ENCODE measurements at places on chromosomes 6 and 20. TPM values are rescaled to one million over a fixed set of nuclear protein-coding genes. Genes with fewer than 3 reads are reported as not detected.
A peak's percentile ranks its signal among the peaks of the same experiment; 100 is the strongest.

RBBP9 gene
- 15.1 TPM for total RNA-seq

DNA sequence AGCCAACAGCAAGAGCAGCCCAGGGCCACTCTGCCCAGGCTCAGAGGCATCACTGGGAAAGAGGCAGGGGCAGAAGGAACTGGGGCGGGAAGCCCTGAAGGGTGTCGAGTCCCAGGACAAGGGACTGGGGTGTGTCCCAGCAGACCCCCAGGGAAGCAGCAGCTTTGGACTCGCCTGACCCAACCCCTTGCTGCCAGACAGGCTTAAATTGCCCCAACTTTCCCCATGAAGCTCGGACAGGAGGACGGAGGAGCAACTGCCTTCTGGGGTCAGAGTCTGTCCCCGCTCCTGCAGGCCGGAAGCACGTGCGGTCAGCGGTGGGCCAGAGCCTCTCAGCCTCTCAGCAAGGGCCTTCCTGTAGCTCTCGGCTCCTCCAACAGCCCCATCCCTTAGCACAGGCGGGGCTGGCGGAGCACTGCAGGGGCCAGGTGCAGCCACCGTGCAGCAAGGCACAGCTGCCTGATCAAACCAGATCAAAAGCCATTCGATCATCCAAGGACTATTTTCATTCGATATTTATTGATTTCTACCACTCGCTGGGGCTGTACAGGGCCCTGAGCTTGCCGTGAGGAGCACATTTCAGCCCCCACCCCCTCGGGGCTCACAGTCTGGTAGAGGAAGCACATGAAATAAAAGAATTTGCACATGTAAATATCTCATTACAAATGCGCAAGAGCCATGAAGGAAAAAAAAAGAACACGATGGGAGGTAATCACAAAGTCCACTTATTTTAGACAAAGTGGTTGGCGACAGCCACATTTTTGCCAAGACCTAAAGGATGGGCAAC, 31.8 kb upstream of the STX16 start:
- H3K4me3 ChIP-seq = no peak overlapping the region
- H3K27me3 ChIP-seq = peaks cover 10% of the 10 kb centered on the region
- H3K36me3 ChIP-seq = no peaks in the 10 kb centered on the region
- no peak overlapping the region for H3K27ac ChIP-seq
- H3K4me1 ChIP-seq = peaks cover 9% of the 10 kb centered on the region
- DNase-seq = peak; percentile 68

DNA sequence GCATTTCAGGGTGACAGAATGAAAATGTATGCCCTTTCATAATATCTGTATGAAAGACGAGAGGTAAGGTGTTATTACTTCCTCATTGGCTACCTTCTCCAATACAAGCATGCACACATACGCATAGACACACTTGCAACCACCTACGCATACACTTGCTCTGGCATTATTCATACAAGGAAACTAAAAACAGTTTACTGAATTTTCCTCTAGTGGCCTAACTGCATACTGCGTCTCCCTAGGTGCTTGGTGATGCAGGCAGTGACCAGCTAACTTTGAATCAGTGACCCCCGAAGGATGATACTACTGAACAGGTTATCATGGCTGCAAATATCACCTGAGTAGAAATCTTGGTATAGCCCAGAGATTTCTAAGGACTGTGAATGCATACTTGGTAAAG, 593.1 kb downstream of the PKHD1 start:
- no peak for DNase-seq
- H3K4me3 ChIP-seq = no peak overlapping the region
- H3K27me3 ChIP-seq = no peaks in the 10 kb centered on the region
- H3K4me1 ChIP-seq = peaks cover 2% of the 10 kb centered on the region

GRCh38 chr6:28537509-28538140, 11.9 kb downstream of the GPX5 start:
- DNase-seq = peak; percentile 76
- no peaks in the 10 kb centered on the region for H3K27me3 ChIP-seq
- no peaks in the 10 kb centered on the region for H3K36me3 ChIP-seq
- H3K4me3 ChIP-seq = peak overlapping the region; percentile 93
- peak overlapping the region; percentile 73 for H3K27ac ChIP-seq
- H3K4me1 ChIP-seq = 0 out of 2 replicates have a peak, but pooled peaks cover 2% of the 10 kb centered on the region

SLC16A10 gene
- 16.9 TPM for total RNA-seq

TGM3 gene
- total RNA-seq = not detected

GRCh38 chr20:35490736-35491181, 35.4 kb downstream of the CEP250 start:
- no peaks in the 10 kb centered on the region for H3K27me3 ChIP-seq
- no peak overlapping the region for H3K4me3 ChIP-seq
- no peaks in the 10 kb centered on the region for H3K4me1 ChIP-seq
- H3K36me3 ChIP-seq = peaks cover 33% of the 10 kb centered on the region

GRCh38 chr6:140825731-140826130, 1307.0 kb upstream of the GJE1 start:
- H3K27me3 ChIP-seq = no peaks in the 10 kb centered on the region
- H3K36me3 ChIP-seq = no peaks in the 10 kb centered on the region
- no peaks in the 10 kb centered on the region for H3K4me1 ChIP-seq
- no peak for DNase-seq
- no peak overlapping the region for H3K27ac ChIP-seq

CGA gene
- total RNA-seq = not detected

ABHD16A gene
- 32.9 TPM for total RNA-seq

TXLNB gene
- total RNA-seq = 0.17 TPM

DNA sequence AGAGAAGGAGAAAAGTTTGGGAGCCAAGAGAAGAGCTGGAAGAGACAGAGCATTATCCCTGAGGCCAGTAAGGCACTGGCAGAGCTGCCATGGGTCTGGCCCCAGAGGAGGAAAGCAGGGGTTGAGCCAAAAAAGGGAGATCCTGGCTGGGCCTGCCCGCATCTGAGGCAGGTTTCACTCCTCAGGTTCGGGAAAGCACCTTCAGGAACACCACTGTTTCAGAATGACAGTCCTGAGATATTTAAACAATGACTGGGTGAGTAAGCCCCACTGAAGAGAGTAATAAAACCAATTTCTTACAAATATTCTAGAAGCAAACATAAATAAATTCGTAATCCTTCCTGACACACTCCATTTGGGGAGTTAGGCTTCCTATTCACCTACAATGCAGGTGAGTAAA, 152.2 kb downstream of the BACH2 start:
- DNase-seq = no peak
- no peaks in the 10 kb centered on the region for H3K27me3 ChIP-seq
- no peak overlapping the region for H3K27ac ChIP-seq
- H3K4me3 ChIP-seq = no peak overlapping the region
- no peaks in the 10 kb centered on the region for H3K36me3 ChIP-seq
- H3K4me1 ChIP-seq = no peaks in the 10 kb centered on the region

OPRM1 gene
- not detected for total RNA-seq

PSORS1C1 gene
- 0.52 TPM for total RNA-seq

ZSCAN23 gene
- 5.3 TPM for total RNA-seq

TMEM200A gene
- total RNA-seq = 12.9 TPM

- no peaks in the 10 kb centered on the region for H3K4me1 ChIP-seq
- no peak for DNase-seq
- H3K36me3 ChIP-seq = no peaks in the 10 kb centered on the region
- H3K27me3 ChIP-seq = no peaks in the 10 kb centered on the region
Observed at GRCh38 chr6:19301980-19302379, 535.2 kb upstream of the ID4 start.

Data from H1 (cell line).